ENCODE measurements at places on chromosomes 1 and 21.

- DNase-seq: no peak
These were observed 923 bp upstream of the SHC1 start for GRCh38 chr1:154971341-154971998.

DNA sequence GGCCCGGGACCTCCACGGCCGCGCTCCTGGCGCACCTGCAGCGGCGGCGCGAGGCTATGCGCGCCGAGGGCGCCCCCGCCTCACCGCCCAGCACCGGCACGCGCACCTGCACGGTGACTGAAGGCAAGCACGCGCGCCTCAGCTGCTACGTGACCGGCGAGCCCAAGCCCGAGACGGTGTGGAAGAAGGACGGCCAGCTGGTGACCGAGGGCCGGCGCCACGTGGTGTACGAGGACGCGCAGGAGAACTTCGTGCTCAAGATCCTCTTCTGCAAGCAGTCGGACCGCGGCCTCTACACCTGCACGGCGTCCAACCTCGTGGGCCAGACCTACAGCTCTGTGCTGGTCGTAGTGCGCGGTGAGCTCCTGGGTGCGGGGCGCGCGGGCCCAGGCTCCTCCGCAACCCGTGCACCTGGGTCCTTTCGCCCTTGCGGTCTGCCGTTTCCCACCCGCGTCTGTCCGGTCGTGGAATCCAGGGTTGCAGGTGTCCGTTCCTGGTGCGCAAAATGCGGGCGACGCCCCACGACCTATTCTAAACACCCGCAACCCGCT lies 4.6 kb downstream of the OBSCN start:
- DNase-seq: no peak

DNA sequence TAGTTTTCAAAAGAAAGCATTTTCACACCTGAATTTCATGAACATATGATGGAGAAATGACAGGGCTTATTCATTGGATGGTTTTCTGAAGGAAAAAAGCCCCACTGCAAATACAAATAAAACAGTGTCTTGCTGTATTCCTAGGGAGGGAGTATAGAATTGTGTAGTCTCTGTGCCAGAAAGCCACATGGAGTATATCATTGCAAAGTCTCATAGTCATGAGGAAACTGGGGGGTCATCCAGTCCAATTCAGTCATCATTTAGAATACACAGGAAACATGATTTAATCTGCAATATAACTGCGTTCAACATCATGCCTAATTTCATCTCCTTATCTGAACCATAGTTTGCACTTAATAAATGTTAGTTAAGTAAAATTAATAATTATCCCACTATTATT lies 222.3 kb downstream of the NTNG1 start:
- no peak for DNase-seq

DNA sequence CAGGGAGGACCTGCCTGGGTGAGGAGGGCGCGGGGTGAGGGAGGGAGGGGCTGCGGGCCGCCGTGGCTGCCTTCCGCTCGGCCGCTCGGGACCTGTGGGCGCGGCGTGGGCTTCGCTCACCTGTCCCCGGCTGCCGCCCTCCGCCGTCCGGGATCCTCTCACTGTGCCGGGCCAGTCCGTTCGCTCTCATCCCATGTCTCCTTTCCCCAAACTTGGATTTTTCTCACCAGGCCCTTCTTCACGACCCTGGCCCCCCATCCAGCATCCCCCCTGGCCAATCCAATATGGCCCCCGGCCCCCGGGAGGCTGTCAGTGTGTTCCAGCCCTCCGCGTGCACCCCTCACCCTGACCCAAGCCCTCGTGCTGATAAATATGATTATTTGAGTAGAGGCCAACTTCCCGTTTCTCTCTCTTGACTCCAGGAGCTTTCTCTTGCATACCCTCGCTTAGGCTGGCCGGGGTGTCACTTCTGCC lies 362 bp downstream of the ZBTB48 start:
- DNase-seq: no peak

- DNase-seq: no peak
These were observed 8.1 kb upstream of the ACKR1 start for GRCh38 chr1:159196543-159196942.

DNA sequence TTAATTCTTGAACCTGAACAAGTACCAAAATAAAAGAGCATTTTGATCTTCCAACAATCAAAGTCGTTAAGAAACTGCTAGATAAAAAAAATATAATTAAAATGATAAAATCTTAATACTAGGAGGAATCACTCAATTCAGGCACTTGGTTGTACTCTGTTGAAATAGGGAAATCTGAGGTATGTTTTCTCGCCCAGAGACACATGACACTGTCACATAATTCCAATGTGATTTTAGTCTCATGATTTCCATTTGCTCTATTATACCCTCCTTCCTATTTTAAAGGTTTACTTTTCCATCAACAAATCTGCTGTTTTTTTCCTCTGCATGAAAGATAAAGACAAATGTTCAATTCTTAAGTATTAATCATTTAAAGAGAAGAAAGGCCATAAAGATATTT lies 97.6 kb downstream of the ZZZ3 start:
- no peak for DNase-seq

GRCh38 chr1:240946926-240947325 lies 335.0 kb upstream of the GREM2 start:
- no peak for DNase-seq

GRCh38 chr1:33005117-33005837 lies 31.4 kb downstream of the AK2 start:
- DNase-seq: no peak

DNA sequence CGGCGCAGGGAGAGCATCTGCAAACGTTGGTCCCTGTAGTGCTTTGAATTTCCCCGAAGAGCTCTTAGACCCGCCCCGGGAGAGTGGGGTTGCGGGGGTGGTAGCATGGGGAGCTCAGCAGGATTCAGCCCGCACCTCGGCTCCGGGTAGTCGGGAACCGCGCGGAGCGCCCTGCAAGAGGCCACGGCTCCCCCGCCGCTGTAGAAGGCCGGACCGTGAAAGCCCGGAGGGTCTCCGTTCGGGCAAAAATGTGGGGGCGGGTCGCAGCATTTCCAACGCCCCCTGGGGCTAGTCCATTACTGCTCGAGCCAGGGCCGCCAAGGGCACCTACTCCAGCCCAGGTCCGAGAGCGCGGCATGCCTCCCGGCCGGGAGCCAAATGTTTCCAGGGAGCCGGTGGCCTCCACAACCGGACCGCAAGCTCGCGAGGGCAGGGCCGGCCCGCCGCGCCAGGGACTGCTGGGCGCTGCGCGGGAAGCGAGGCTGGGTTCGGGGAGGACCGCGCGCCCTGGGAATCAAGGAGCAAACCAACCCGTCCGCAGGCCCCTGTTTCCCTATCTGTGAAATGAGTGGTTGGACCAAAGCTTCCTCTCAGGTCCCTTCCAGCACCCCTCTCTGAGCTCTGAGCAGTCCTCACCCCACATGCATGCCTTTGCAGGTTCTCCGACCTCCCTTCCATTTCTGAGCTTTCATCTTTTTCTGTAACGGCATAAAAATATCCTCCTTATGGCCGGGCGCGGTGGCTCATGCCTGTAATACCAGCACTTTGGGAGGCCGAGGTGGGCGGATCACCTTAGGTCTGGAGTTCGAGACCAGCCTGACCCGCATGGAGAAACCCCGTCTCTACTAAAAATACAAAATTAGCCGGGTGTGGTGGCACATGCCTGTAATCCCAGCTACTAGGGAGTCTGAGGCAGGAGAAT lies 775 bp upstream of the TMEM63A start:
- DNase-seq: peak; percentile 33
